ENCODE measurements at places on chromosomes 12 and 14.

GRCh38 chr12:54173066-54173726, 15.6 kb downstream of the SMUG1 start:
- no peak for DNase-seq

DNA sequence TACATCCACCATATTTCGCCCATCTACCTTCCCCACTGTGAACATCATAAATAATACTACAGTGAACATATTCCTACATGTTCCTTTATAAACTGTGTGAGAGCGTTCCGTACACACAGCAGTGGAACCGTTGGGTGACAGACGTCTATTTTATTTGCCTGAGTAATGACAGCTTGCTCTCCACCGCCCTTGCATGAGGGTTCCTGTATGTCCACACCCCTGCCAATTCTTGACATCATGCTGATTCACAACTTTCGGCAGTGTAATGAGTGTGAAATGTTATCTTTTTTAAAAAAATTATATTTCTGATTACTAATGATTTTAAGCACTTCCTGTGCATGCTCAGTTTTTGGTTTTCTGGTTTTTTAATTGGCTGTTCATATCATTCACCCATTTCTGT, 4.3 kb upstream of the RAD52 start:
- no peak for DNase-seq

- DNase-seq, result no peak
Measured at GRCh38 chr14:56145965-56146364, 27.8 kb downstream of the PELI2 start.

DNA sequence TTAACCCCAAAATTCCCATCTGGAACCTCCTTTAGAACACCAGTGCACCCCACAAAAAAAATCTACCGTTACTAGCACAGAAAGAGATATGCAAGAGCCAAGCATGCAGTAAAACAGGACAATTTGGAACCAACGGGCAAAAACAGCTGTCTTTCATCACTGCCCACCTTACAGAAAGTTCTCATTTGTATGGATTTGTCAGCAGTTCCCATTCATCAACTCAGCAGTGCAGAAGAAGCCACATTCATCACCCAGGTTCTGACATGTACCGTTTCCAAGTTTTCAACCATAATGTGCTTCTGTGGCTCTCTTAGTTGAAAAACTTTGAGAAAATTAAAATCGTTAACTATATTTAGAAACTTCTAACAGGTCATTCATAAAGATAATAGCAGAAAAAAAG, 387.0 kb downstream of the RPS29 start:
- DNase-seq, result no peak

DNA sequence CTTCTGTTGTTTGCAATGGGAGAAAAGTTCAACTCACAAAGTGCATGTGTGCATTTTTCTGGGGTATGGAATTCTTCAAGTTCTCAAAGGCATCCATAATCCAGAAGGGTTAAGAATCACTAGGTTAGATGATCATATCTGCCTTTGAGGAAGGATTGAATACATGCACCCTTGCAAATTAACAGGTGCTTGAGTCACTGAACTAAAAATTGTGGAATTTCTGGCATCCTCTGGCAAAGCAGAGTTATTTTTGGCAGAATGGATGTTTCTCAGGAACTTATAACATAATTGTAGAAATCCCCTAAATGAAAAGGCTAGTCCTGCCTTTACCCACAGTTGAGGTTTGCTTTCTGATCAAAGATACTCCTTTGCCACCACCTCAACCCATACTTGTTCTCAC, 136.5 kb upstream of the DYRK2 start:
- no peak for DNase-seq
